Stimulated activated CD8-positive, alpha-beta memory T cell treated with anti-CD3 and anti-CD28 coated beads, Interleukin-2, amount 100 ng/mL, for 48 hours (primary cell): ENCODE measurements at places on chromosomes 16 and 17.
A peak's percentile ranks its signal among the peaks of the same experiment; 100 is the strongest.

DNA sequence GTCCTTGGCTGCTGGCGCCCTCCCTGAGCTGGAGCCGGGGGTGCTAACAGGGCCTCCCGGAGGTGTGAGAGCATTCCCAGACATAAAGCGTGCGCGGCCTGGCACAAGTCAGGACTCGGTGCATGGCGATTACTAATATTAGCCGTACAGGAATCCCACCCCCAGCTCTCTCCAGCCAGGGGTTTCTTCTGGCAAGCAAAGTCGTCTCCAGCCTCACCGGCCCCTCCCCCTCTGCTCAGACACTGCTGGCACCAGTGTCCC is 5.0 kb downstream of the CASKIN1 start:
- no peak for DNase-seq

- DNase-seq = no peak
These were observed 17.1 kb upstream of the WFIKKN2 start for GRCh38 chr17:50818261-50818660.

DNA sequence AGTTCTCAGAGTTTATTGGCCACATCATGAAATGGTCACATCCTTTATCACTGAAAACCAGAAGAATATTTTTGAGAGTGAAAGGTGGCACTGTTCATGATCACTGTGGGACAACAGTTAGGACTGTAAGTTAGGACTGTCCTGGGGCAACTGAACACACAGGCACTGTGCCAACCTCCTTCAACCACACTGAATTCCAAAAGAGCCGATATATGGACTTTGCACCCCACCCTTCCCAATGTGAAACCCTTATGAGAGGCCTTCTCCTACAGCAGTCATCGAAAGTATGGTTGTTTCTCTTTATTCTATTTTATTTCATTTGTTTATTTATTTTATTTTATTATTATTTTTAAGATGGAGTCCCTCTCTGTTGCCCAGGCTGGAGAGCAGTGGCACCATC is 353.5 kb downstream of the TOX3 start:
- no peak for DNase-seq

DNA sequence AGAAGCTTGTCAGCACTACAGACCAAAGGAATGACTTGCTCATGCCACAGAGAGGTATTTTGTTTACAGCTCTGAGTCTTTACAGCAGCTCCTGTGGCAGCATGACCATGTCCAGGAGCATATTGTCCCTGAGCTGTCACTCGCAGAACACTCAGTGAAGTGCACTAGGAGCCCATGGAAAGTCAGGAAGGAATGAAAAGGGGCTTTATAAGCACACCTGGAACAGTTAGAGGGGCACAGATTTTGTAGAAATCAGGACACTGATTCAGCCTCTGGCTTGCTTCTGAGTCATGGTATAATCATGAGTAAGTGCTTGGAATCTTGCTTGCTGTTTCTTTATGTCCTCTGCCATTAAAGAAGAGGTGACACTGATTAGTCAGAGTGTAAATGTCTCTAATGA is 41.0 kb downstream of the TADA2A start:
- no peak for DNase-seq

DNA sequence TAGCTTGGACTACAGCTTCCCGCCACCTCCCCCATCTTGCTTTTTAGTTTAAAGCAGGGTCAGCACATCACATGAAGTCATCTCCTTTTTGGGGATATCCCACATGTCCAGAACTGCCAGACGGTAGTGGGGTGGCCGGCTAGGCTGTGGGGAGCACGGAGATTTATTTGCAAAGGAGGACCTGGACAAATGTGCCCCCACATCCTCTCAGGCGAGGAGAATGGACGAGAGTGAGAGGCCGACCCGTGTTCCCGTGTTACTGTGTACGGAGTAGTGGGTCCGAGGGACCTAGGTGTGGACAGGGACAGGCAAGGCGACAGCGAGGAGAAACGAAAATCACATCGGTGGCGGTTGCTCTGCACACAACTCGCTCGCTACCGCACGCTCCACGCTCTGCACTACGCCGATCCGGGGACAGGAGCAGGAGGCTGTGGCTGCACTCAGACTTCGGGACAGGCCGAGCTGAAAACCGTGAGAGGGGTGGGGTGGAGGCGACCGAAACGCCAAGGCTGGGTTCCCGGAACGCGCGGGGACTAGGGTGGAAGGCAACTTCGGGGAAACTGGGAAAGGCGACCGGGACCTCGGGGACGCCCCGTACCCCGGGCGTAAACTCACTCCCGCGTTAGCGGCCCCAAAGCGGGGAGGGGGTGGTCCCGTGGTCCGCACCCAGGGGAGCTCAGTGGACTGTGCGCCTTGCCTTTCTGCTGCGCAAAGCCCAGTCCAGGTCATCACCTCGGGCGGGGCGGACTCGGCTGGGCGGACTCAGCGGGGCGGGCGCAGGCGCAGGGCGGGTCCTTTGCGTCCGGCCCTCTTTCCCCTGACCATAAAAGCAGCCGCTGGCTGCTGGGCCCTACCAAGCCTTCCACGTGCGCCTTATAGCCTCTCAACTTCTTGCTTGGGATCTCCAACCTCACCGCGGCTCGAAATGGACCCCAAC is at the start of gene MT1A:
Gene MT1A, plus strand, starts transcription at position 853 of the 937 bp plus-strand sequence. Its CDS starts 73 bp downstream, at position 926.
- no peak for DNase-seq

GRCh38 chr17:81831957-81832607 is 1.0 kb downstream of the MCRIP1 start:
- peak; percentile 15 for DNase-seq
